Fibroblast of skin of scalp (primary cell): ENCODE measurements at places on chromosomes 12 and 14.

DNA sequence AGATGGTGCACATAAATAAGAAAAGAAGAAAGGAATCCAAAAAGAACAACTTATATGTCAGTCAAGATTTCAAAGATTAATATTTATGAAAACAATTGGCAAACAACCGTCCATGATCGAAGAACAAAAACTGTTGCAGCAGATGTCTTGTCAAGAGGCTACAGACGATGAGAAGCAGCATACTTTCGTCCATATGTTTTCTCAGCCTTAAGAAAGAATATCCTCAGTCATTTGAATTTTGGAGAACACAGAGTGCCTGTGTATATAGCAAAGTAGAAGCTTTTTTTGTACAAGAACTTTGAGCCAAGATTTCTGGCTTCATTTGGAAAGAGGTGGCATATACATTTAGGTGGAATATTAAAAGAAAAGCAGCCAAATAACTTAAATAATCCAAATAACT is 297.2 kb downstream of the ITPR2 start:
- no peak for DNase-seq

- DNase-seq: peak; percentile 65
These were observed 12.0 kb downstream of the ADSS1 start for GRCh38 chr14:104735830-104736642.

GRCh38 chr12:66065641-66066136 is 64.9 kb downstream of the LLPH start:
- peak; percentile 94 for DNase-seq

DNA sequence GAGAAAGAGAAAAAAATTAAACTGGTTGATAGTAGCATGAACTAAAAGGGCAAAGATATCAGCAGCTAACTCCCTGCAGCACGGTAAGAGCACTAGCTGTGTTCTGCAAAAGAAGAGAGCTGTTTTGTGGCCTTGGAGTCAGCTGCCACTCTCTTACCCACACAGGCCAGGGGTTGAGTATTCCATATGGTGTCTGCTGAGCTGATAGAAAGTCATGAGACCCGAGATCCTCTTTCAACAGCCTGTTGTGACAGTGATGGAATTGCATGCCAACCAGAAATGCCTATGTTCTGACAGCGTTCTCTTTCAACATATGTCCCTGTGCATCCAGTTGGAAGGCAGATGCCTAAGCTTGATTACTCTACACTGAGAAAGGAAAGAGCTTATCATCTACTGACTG is 39.9 kb downstream of the TMTC1 start:
- peak; percentile 88 for DNase-seq

GRCh38 chr12:14769969-14770495 is 33.2 kb downstream of the WBP11 start:
- DNase-seq: peak; percentile 69

DNA sequence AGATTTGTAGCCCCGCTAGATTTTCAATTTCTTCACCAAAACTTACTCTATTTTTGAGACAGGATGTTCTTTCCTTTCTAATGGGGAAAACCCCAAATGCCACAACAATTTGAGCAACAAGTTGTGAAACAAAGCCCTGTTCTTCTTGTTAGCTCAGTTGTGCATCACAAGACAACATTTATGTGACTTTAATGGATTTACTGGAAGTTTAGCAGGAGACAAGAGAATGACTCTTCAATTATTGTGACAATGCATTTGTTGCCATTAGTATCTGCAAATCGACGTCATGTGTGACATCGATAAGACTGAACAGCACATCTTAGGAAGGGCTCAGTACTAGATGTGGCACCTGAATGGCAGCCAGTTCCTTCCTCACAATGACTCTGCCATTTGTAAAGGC is 1028.9 kb upstream of the TMEM132C start:
- DNase-seq: no peak

DNA sequence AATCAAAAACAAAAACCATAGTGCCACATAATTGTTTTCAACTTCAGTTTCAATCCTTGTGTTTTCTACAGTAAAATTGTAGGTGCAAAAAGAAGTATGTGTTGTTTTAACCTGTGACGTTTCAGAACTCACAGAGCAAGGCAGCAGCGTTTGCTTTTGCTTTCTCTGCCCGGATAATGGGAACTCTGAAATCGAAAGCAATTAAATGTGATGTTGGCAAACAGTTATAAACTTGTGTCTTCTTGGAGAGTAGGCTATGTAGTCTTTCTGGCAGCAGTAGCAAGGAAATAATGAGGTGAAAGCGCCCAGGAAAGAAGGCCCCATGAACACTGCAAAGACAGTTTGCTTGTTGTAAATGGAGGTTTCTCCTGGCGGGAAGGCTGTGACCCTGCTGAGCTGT is 39.1 kb downstream of the FNTB start:
- DNase-seq: no peak

- DNase-seq: peak; percentile 76
These were observed 55.0 kb downstream of the TMEM30B start for GRCh38 chr14:61226015-61226654.

GRCh38 chr14:30935445-30935844 is 61.1 kb downstream of the COCH start:
- no peak for DNase-seq

DNA sequence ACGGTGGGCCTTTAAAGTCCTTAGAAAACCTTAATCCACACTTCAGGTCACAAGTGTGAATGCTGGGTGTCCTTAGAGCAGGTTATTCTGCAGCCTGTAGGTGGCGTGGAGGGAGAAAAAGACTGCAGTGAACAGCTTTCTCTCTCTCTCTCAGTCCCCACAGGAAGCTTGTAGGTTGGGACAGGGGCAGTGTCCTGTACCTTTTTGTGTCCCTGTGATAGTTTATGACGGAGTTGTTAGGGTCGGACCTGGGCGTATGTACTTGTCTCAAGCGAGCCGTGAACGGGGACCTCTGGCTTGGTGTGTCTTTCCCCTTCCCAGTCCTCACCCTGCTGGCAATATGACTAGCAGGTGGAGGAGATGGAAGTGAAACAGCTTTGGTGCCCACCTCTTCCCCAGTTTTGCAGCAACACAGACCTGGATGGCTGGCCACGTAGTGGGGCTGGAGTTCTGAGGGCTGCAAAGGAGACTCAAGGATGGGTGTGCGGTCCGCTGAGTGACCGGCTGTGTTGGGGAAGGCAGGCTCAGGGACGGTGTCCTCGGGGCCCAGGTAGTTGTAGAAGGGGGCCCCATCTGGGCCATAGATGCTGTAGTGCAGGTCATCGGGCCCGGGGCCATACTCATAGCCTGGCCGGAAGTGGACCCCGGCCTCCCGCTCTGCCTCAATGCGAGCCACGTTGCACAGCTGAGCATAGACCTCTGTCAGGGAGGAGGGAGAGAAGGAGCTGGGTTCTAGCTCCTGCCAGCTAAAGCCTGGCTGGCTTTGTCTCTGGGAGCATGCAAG is 8.9 kb downstream of the ISCA2 start:
- DNase-seq: peak; percentile 54

GRCh38 chr12:108201808-108202207 is 72.7 kb downstream of the WSCD2 start:
- no peak for DNase-seq

GRCh38 chr12:92058664-92059063 is 87.0 kb downstream of the BTG1 start:
- no peak for DNase-seq

- DNase-seq: no peak
These were observed 23.8 kb downstream of the MLXIP start for GRCh38 chr12:122102331-122102730.

- no peak for DNase-seq
These were observed 75.9 kb downstream of the ATP2B1 start for GRCh38 chr12:89632778-89633177.

DNA sequence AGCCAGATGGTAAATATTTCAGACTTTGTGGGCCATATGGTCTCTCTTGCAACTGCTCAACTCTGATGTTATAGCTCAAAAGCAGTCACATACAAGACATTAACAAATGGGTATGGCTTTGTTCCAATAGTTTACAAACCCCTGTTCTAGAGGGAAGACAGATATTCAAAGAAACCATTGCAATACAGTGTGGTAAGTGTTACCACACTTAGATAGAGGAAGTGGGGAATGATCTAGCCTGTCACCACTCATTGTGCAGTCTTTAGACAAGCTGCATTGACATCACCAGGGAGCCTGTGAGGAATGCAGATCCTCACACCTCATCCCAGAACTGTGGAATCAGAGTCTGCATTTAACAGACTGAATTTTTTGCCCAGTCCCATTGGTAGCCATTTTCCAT is 80.0 kb upstream of the RGS6 start:
- peak; percentile 13 for DNase-seq

- DNase-seq: peak; percentile 47
These were observed 36.8 kb downstream of the VDR start for GRCh38 chr12:47868041-47868440.

- DNase-seq: no peak
These were observed 37.9 kb upstream of the SLC38A2 start for GRCh38 chr12:46410495-46410894.

DNA sequence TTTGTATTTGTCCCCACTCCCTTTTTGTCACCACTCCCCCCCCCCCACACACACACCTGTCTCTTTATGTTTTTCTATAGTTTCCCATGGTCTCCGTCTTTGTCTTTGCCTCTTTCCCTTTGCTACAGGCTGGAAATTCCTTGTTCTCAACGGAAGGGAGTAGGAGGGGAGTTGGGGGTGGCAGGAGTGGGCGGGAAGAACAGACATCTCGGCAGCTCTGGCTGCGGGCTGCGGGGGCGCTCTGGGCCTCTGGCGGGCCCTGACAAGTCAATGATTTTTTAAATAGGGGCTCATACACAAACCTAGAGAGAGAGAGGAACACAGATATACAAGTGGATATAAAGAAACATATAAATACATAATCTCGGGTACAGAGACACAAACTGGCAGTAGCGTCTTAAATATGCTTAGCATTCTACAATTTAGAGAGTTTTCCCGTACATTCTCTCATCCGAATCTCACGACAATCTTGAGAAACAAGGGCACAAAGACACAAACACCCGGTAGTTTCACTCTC is 2.4 kb upstream of the NAB2 start:
- DNase-seq: peak; percentile 82

DNA sequence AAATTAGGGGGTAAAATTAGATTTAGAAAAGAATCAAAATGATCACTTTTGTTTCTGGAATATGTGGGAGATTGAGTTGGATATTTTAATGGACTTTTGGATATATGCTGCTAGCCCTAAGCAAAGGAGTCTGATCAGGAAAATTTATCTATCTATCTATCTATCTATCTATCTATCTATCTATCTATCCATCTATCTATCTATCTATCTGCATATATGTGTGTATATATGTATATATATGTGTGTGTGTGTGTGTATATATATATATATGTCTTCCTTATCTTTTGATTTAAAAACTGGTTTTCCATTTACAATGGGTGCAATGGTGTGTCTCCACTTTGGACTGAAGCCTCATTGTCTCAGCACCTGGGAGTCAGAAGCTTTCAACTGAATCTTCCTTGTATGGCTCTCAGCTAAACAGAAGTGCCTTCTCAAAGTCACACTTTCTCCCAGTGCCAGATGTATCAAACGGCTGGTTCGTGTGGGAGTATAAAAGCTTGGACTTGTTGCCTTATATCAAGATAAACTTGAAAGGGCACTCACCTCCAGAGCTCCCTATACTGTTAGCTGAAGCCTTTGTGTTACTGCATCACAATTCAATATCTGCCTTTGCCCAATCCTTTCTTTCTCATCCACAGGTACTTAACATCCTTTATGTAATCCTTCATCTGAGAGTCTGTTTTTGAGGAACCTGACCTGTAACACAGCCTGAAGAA is 31.6 kb upstream of the CD69 start:
- DNase-seq: no peak

- no peak for DNase-seq
These were observed 21.9 kb downstream of the CLEC9A start for GRCh38 chr12:10052193-10052913.

DNA sequence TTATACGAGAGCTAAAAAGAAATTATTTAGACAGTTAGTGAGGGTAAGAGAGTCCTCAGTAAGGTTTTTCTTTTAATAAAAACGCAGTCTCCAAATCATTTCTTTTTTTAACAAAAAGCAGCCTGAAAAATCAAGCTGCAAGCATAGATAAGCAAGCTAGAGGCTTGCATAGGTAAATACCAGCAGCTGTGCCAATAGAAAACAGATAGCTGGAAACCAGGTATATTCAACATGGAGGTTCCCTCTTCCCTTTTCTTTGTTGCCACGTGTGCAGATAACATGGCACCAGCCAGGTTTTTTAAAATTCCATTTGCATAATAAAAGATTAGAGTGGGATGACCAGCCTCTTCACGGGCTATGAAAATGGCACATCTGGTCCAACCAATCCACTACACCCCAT is 6.1 kb upstream of the PRKAB1 start:
- DNase-seq: no peak

DNA sequence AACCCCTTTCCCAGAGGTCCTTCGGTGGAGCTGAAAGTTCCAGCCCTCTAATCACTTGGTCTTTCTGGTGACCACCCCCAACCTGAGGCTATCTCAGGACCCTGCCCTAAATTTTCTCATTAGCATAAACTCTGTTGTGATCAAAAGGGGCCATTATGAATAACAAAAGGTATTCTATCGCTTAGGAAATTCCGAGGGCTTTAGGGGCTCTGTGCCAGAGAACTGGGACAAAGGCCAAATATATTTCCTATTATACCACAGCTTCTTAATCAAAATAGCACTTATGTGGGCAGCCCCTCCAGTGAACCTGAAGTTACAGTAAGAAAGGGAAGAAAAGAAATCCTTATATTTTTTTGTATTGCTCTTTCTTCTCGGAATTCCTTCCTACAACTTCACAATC is 125.3 kb upstream of the NPAS3 start:
- no peak for DNase-seq

- no peak for DNase-seq
These were observed 392.8 kb downstream of the SOX5 start for GRCh38 chr12:23556661-23557060.

DNA sequence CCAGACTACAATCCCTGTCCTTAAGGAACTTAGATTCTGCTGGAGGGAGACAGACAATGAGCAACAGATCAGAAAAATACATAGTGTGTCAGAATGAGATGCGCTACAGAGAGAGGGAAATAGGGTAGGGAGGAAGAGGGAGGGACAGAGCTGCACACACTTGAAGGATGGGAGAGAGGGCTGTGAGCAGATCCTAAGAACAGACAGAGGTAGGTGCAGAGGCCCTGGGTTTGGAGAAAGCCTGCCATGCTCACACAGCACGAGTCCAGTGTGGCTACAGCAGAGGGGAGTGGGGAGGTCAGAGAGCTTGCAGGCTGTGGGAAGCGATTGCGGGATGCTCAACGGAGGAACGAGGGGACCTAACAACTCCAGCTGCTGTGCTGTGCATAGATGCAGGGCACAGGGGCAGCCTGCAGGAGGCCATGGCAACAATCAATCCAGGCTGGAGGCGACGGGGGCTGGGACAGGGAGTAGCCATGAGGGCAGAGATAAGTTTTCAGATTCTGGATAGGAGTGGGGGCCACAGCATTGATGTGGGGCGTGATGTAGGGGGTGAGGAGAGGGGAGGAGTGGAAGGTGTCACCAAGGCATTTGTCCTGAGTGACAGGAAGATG is 20.7 kb downstream of the FAIM2 start:
- DNase-seq: no peak

GRCh38 chr12:128698301-128698972 is 125.3 kb downstream of the SLC15A4 start:
- no peak for DNase-seq

DNA sequence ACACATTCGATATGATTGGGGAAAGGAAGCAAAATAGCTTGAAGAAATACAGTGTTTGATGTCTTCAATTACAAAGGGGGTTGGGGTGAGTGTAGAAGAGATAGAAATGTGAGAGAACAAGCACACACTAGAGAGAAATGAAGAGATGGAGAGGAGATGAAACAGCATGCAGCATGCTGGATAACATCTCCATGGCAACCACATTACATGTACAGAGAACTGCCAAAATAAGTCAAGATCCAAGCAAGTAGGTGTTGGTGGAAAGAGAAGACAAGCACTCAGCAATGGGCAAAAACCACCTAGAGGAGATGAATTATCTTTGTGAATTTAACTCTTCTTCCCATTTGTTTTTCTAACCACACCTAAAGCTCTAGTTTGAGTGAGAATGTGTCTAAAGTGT is 289.8 kb downstream of the GRIN2B start:
- DNase-seq: no peak
